ENCODE measurements at places on chromosomes 12 and 14.

GRCh38 chr14:61574514-61574807, 120.9 kb upstream of the HIF1A start:
- DNase-seq = peak; percentile 95

DNA sequence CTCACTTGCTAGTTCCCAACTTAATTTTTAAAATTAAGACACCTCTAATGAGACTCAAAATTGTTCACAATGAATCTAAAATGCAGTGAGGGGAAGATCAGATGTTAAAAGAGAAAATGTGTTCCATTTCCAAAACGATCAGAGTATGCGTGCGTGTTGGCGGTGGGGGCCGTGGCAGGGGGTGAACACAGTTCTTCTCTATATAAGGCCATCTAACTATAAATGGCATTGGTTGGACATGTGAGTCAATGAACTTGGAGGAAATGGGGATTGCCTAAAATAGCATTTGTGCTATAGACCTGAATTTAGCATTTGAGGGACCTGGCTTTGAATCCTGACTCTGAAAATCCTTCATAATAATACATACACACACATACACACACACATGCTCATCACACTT, 149.4 kb downstream of the FOXN3 start:
- DNase-seq = no peak

DNA sequence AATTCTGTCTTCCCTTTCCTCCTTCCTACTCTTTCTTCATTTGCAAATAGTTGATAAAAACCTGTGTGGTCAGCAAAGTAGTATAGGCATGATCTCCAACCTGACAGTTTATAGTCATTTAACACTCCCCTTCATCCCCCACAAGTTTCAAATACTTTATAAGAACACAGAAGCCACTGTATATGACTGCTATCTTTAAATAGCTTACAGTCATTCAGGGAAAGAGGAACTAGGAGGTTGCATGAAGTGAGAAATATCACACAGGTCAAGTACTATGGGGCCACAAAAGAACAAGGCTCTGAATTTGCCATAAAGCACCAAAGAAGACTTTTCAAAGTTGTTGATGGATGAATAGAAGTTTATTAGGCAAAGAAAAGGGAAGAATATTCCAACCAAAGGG, 431.3 kb downstream of the NPAS3 start:
- no peak for DNase-seq

DNA sequence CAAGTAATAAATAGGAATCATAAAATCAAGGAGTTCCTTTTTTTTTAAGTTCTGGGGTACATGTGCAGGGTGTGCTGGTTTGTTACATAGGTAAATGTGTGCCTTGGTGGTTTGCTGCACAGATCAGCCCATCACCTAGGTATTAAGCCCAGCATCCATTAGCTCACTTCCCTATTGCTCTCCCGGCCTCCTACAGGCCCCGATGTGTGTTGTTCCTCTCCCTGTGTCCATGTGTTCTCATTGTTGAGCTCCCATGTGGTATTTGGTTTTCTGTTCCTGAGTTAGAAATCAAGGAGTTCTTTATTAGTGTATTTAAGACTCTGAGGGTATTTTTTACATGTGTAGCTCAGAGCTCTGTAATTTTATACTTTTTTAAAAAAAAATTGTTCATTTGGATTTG, 86.0 kb downstream of the SCFD1 start:
- no peak for DNase-seq

DNA sequence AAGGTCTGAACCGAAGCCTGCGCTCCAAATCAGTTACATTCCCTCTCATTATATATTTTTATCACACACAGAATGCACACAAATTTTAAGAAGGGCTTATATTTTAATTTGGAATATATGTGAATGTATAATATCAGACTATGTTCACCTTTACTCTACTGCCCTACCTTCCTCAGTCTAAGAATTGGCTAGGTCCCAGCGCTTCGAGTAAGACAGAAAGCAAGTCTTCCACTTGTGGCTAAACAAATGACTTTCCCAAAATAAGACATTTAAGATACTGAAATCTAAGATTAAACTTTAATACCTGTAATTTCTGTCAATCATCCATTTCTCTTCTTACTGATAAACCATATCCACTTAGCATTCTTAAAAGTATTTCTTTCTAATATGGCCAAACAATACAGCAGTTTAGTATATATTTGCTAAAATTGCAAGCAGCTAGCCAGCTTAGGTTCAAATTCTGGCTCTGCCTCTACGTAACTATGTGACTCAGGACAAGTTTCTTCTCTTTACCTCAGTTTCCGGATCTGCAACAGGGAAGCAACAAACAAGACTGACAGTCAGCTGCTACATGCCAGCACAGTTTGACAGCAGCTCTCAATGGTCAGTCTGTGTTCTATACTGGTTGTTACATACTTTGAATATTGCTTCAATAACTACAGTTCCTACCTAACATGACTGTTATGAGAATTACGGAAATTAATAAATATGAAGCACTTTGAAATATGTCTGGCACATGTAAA, 2.0 kb downstream of the INTS13 start:
- DNase-seq = no peak

DNA sequence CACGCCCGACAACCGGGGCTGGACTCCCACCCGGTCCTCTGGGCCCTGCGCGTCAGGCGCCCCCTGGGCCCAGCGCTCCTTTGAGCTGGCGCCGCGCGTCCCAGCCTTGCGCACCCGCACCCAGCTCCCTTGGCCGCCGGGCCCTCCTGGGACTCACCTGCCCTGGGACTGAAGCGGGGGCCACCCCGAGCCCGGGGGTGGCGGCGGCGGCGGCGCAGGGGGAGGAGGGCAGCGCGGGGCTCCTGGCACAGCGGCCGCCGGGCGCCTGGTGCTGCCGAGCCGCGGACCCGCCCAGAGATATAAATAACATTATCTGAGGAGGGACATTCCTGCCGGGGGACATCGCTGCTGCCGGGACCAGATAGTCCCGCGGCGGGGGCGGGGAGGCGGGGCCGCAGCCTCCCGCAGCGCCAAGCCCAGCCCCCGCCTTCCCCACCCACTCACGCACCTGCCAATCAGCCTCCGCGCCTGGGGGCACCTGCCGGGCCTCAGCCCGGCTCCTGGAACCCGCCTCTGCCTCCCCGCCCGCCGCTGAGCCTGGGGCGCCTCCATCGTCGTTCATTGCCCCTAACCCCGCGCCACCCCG, at the start of gene SPTB:
SPTB (minus strand) TSS at position 273 of the 586 bp plus-strand sequence. CDS start 56,813 bp downstream, outside the sequence.
- DNase-seq = peak; percentile 70

DNA sequence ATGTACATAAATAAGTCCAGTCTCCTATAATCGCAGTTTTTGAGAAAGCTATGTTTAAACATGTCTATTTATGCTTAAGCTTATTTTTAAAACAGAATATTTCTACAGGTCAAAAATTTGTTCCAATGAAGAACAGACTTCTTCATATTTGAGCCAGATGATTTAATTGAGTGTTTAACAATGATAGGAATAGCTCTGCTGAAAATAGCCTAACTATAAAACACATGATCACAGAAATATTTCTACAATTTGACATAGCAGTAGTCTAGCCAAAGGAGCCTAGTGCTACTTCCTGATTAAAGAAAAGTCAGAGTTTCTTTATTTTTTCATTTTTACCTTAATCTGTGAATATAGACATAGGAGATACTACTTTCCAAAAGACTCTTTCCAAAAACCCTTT, 29.4 kb downstream of the DCP1B start:
- no peak for DNase-seq

DNA sequence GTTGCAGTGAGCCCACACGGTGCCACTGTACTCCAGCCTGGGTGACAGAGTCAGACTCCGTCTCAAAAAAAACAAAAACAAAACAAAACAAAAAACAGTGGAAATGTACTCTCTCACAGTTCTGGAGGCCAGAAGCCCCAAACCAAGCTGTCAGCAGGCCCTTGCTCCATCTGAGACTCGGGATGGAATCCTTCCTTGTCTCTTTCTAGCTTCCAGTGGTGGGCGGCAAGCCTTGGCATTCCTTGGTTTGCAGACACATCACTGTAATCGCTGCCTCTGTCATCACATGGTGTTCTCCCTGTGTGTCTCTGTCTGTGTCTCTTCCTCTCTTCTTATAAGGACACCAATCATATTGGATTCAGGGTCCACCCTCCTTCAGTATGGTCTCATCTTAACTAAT, 6.4 kb downstream of the TNS2 start:
- no peak for DNase-seq
